ENCODE measurements at places on chromosomes 5 and 9.

- DNase-seq: no peak
Observed at GRCh38 chr5:126454081-126454480, 30.9 kb downstream of the GRAMD2B start.

DNA sequence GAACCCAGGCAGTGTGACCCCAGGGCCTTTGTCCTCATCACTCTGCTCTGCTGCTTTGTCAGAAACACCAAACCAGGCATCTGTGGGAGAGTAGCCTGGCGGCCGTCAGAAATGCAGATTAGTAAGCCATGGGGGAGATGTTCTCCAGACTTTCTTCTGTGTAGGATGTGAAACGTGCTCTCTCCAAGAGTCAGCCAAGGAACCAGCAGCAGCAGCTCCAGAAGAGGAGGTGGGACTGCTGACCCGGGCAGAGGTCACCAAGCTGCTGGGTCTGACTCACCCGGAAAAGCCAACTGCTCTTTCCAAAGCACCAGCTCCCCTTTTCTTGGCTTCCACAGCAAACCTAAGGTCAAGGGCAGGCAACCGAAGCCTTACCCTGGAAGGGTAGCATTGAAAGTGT is 14.4 kb upstream of the ABLIM3 start:
- DNase-seq: no peak

- peak; percentile 98 for DNase-seq
Observed at GRCh38 chr5:141521244-141521781, 32.4 kb downstream of the PCDHGC5 start.

- no peak for DNase-seq
Observed at GRCh38 chr5:163993126-163993525, 487.7 kb downstream of the MAT2B start.

GRCh38 chr9:116437411-116438370 is 249.4 kb upstream of the TRIM32 start:
- no peak for DNase-seq

GRCh38 chr5:135995976-135996375 is 32.8 kb upstream of the TGFBI start:
- DNase-seq: no peak

DNA sequence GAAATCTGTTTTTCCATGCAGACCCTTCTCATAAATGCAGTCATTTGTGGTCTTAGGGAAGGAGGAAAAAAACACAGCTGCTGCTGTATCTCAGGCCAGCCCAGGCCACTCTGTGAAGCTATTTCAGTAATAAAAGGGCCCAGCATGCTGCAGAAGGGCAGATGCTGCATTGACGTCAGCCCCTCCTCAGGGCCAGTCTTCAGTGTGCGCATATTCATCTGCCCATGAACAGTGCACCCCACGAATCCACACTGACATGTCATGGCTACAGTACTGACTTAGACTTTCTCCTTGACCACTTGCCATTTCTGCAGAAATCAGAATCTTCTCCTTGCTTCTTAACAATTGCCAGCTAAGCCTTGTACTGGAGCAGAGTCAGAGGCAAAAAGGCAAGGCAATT is 304.7 kb downstream of the GABRG2 start:
- DNase-seq: no peak

- no peak for DNase-seq
Observed at GRCh38 chr5:142322747-142323479, 1.9 kb downstream of the SPRY4 start.

GRCh38 chr9:130036099-130036498 is 6.9 kb downstream of the FNBP1 start:
- DNase-seq: no peak

- DNase-seq: no peak
Observed at GRCh38 chr5:177478711-177479646, 5.5 kb upstream of the DBN1 start.

GRCh38 chr5:35618304-35618636 is 607 bp downstream of the SPEF2 start:
- DNase-seq: no peak

DNA sequence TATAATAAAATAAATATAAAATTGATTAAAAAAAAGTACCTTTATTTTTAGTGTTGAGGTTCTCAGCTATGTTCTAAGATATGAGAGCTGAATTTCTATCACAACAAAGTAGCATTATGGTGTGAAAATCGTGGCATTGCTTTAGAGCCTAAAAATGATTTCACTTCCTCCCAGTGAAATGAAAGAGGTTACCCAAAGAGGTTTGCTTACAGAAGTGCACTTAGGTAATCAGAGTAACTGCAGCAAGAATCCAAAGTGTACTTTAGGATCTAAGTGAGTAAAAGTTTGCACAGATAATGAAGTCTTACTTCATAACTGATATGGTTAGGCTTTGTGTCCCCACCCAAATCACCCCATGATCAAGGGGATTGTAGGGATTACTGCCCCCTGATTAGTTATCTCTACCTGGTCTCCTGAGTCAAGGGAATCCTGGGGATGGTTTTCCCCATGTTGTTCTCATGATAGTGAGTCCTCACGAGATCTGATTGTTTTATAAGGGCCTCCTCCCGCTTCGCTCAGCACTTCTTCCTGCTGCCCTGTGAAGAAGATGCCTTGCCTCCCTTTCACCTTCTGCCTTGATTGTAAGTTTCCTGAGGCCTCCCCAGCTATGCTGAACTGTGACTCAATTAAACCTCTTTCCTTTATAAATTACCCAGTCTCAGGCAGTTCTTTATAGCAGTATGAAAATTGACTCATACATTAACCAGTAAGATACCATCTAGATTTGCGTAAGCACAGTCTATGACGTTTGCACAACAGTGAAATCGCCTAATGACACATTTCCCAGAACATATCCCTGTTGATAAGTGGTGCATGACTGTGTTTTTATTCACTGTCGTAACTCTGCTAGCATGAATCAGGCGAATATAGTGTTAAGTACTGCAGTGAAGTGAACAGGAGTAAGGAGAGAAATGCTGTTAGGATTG is 40.3 kb upstream of the LRRC70 start:
- DNase-seq: peak; percentile 62

DNA sequence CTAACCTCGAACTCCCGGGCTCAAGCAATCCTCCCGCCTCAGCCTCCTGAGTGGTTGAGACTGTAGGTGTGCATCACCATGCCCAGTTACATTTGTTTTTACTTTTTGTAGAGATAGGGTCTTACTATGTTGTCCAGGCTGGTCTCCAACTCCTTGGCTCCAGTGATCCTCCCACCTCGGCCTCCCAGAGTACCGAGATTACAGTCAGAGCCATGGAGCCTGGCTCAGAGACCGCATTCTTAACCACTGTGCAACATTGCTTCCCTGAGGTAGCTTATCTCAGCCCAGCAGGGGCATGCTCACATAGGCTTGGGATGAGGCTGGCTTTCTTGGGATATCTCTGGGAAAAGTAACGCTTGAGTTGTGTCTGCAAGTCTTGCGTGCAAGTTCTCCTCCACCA is 99.7 kb downstream of the SPRY4 start:
- DNase-seq: no peak

GRCh38 chr9:27817747-27818146 is 244.5 kb upstream of the C9orf72 start:
- no peak for DNase-seq

DNA sequence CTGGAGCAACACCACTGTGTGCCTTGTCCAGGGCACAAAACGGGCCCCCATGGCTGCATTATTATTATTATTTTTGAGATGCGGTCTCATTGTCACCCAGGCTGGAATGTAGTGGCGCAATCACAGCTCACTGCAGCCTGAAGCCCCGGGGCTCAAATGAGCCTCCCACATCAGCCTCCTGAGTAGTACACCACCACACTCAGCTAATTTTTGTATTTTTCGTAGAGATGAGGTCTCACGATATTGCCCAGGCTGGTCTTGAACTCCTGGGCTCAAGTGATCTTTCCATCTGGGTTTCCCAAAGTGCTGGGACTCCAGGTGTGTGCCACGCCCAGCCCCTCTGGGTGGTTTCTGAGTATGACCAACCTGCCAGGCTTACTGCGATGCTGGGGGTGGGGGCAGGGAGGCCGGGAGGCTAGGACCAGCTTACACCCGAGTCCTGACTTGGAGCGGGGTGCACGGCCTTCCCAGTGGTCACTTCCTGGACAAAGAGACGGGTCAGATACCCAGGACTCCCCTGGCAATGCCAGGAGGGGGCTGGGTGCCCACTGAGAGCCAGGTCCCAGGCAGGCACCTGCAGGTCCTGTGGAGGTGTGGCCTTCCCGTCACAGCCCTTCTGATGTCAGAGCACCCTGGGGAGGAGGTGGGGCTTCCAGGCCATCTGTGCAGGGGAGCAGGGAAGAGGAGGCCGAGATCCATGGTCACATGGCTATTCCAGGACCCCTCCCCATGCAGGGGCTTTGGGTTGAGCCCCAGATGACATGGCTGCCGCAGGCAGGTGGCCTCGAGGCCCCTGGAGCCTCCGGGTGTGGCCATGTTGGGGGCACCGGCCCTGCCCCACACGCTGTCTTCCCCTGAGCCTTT is 8.3 kb upstream of the NRARP start:
- no peak for DNase-seq

DNA sequence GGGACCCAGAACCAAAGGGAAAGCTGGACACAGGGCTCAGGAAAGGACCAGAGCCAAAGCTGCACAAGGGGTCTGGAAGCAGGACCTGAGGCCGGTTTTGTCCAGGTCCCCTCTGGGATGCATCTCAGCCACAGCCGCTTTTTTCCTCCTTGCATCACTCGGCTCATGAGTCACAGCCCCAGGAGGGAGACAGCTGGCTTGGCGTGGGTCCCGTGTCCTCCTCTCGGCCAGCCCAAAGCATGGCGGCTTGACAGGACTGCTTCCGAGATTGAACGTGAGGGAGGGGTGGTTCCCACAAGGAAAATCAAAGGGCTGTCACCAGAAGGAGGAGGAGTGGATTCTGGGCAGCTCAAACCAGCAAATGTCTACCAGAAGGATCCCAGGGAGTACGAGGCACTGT is 56.7 kb upstream of the CPLX2 start:
- DNase-seq: no peak

GRCh38 chr5:95080441-95080840 is 204.5 kb downstream of the MCTP1 start:
- DNase-seq: no peak

- DNase-seq: no peak
Observed at GRCh38 chr5:6904860-6905259, 191.6 kb downstream of the TENT4A start.

Measured in epithelial cell of prostate (primary cell).